ENCODE measurements at places on chromosomes 16 and 17. TPM values are rescaled to one million over a fixed set of nuclear protein-coding genes. Genes with fewer than 3 reads are reported as not detected.

TEKT1 gene
- polyA plus RNA-seq: 0.07 TPM

CA5A gene
- polyA plus RNA-seq: under 0.01 TPM

RUNDC3A gene
- 24.0 TPM for polyA plus RNA-seq

TAC4 gene
- polyA plus RNA-seq: not detected

KRTAP9-2 gene
- polyA plus RNA-seq: not detected

TP53TG3F gene
- not detected for polyA plus RNA-seq

GRCh38 chr16:78291604-78292003, 192.2 kb downstream of the WWOX start:
- no peak overlapping the region for H3K27ac ChIP-seq
- no peak for DNase-seq
- no peaks in the 10 kb centered on the region for H3K36me3 ChIP-seq
- no peak overlapping the region for H3K4me3 ChIP-seq
- H3K27me3 ChIP-seq: no peaks in the 10 kb centered on the region
- peaks cover 32% of the 10 kb centered on the region for H3K4me1 ChIP-seq

Data from pancreas (tissue), 10 donors.